ENCODE measurements at places on chromosomes 16 and 17.

- no peak for DNase-seq
Observed at GRCh38 chr17:69300222-69300621, 26.7 kb downstream of the ABCA5 start.

DNA sequence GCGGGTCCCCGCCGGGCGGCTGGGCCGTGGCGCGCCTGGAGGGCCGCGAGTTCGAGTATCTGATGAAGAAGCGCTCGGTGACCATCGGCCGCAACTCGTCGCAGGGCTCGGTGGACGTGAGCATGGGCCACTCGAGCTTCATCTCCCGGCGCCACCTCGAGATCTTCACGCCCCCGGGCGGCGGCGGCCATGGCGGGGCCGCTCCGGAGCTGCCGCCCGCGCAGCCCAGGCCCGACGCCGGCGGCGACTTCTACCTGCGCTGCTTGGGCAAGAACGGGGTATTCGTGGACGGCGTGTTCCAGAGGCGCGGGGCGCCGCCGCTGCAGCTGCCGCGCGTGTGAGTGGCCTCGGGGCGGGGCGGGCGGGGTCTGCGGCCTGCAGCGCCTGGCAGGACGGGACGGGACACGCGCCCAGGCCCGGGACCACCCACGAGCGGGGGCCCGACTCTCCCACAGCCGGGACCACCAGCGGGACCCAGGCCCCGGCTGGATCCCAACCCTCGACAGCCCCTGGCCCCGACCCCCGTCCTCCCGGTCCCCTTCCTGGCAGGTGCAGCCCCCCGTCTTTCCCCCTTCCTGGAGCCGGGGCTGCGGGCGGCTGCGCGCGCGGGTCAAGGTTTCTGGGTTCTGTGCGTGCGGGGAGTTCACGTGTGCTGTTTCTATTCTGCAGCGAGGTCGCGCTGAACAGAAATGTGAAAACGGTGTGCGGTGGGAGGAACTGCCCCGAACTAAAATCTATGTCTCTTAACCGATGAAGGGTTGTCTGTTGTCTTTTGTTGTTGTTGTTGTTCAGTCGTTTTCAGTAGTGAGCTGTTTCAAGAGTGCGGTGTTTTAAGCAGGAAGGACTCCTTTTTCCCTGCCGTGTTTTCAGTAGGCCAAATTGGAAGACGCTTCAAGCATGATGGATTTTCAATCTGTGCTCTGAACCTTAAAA is 705 bp downstream of the FOXK2 start:
- no peak for DNase-seq

DNA sequence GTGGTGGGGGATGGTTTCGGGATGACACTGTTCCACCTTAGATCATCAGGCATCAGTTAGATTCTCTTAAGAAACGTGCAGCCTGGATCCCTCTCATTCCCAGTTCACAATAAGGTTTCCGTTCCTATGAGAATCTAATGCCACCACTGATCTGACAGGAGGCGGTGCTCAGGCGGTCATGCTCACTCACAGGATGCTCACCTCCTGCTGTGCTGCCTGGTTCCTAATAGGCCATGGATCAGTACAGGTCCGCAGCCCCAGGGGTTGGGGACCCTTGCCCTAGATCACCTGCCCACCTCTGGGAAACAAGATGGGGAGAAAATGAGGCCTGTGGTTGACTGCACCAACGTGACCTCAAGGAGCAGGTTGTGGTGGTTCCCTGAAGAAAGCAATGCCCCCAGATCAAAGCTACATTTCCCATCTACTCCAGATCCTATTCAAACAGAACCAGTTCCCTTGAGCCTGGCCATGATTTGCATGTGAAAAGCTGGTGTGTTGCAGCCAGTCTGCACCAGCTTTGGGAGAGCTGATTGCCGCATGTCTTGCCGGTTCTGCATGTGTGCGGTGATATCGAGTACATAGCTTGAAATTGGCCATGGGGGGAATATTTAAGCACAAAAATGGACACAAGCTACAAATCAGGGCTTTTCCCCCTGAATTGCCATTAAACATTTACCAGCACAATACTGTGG is 183.2 kb upstream of the HSBP1 start:
- peak; percentile 20 for DNase-seq

- DNase-seq = no peak
Observed at GRCh38 chr17:55332296-55333041, 67.7 kb downstream of the HLF start.

DNA sequence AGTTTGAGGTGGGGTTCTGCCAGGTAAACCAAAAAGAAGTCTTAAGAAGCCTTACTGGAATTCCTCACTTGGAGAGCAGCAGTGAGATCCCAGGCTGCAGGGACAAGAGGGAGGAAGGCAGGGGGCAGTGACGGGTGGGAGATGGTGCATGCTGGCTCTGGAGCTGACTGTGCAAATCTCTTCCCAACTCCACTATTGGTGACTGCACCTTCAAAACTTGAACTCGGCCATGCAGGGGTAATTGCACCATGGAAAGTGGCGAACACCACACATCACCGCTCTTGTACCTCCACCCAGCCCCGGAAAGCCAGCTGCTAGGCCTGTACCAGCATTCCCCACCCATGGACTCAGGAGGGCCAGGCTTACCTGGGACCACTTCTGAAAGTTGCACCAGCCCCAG is 51.4 kb upstream of the CDR2 start:
- DNase-seq = no peak

DNA sequence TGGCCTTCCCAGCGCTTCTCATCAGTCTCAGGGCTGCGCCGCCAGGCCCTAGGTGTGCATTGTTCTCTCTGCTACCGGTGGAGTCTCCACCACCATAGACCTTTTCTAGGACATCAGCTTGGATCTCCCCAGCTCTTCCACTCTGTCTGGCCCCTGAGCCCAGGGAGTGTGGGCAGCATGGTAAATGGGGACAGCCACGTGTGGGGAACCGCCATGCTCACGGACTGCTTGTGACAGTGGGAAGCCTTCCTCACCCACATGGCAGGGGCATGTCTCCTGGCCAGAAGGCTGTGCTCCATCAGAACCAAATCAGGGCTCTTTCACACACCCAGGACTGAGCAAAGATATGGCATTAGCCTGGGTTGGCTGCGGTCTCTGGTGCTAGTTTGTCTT is 51.3 kb downstream of the TNFRSF13B start:
- no peak for DNase-seq

DNA sequence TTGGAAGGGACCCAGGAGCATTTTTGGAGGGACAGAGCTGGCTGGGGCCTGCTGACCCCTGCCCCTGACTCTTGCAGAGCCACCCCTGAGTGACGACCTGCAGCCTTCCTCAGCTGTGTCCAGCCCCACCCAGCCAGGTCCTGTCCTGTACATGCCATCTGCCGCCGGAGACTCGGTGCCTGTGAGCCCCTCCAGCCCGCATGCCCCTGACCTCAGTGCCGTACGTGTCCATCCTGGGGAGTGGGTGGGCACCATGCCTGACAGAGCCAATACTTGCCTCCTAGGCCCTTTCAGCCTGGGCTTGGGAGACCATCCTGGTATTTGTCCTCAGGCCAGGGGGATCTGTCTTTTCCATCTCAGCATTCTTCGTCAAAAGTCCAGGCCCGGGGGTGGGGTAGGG is 27.5 kb downstream of the UNC13D start:
- no peak for DNase-seq

DNA sequence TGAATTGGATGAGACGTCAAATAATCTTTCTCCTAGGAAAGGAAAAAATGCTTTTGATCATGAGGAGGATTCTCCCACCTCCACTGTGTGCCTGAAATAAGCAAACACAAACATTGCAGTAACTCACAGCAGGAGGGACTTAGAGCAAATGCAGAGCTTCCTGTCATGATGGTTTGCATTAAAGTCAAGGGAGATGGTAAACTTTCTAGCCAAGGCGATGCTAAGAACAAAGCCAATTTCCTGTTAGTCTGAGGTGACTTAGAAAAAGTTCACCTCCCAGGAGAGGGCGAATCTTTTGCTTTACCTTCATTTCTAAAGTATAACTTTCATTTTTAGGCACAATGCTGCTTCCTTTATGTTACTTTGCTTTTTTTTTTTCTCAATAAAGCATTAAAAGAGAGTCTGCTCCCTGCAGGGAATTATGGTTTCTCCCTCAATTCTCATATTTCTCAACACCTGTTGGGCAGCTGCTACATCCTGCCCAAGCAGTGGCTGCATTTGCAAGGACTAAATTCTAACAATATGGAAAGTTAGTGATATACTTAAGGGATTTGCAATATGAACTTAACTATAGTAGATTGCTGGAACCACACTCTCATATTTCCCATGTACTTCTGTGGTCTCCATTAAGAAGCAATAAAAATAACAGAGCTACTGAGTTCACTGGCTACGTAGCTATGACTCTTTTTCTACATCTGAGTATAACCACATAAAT is 175.6 kb downstream of the PCTP start:
- peak; percentile 68 for DNase-seq

GRCh38 chr17:45756266-45756991 is 27.7 kb upstream of the CRHR1 start:
- no peak for DNase-seq

DNA sequence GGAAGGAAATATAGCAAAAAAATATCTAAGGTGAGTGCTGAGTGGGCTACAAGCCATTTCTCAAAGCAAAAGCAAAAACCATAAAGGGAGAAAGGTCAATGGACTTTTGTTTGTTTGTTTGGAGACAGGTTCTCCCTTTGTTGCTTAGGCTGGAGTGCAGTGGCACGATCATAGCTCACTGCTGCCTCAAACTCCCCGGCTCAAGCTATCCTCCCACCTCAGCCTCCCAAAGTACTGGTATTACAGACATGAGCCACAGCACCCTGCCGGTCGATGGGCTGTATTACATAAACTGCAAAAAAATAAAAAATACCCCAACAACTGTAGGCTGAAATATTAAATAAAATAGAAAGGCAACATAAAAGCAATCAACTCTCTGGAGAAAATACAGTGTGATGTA is 3.5 kb upstream of the RBBP6 start:
- no peak for DNase-seq

DNA sequence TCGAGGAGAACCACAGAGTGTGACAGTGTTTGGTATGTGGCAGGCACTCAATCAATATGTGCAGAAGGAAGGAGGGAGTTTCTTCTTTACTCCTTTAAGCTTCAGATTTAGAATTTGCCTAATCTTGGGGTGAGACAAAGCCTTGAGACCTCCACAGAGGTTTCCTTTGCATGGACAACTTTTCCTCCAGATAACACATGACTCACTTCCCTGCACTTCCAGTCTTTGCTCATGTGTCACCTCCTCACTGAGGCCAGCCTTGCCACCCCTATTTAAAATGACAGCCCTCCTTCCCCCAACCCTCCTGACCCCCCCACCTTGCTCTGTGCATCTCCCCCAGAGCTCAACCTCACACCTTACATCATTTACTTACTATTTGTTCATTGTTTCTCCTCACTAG is 17.4 kb upstream of the NOS2 start:
- DNase-seq = no peak

- no peak for DNase-seq
Observed at GRCh38 chr17:45032174-45032541, 19.3 kb downstream of the DCAKD start.

- DNase-seq = no peak
Observed at GRCh38 chr17:73430165-73430680, 118.4 kb upstream of the CDC42EP4 start.

- DNase-seq = no peak
Observed at GRCh38 chr16:2498531-2499253, 15.1 kb upstream of the ATP6V0C start.

- no peak for DNase-seq
Observed at GRCh38 chr16:81636298-81636993, 142.6 kb upstream of the PLCG2 start.

DNA sequence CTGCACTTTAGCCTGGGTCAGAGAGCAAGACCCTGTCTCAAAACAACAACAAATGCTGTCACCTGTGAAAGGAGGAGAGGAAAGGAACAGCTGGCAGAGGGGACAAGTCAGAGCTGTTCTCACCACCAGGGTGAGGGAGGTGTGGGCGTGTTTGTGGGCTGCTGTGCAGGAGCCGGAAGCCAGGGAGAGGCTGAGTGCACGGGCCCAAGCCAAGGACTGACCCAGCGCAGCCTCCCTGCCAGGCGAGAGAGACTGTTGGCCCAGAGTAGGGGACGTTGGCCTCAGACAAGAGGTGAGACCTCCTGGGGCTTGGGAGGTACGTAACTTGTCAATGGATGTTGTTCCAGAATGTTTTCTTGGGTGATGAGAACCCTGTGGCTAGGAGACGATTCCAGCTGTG is 10.7 kb downstream of the SPNS2 start:
- DNase-seq = no peak

- no peak for DNase-seq
Observed at GRCh38 chr17:76408037-76408849, 23.8 kb downstream of the SPHK1 start.

- no peak for DNase-seq
Observed at GRCh38 chr16:70678121-70678897, 7.5 kb downstream of the MTSS2 start.

GRCh38 chr17:4721203-4722135 is 9.8 kb upstream of the MED11 start:
- DNase-seq = no peak

GRCh38 chr16:54812229-54812628 is 118.4 kb upstream of the IRX5 start:
- no peak for DNase-seq

GRCh38 chr17:59607061-59607460 is 12.6 kb upstream of the CLTC start:
- no peak for DNase-seq

- DNase-seq = no peak
Observed at GRCh38 chr16:47065766-47066688, 77.7 kb downstream of the NETO2 start.

GRCh38 chr16:80931801-80932707 is 74.6 kb downstream of the CMC2 start:
- peak; percentile 20 for DNase-seq

- DNase-seq = no peak
Observed at GRCh38 chr17:66002812-66003211, 189.1 kb downstream of the CEP112 start.

DNA sequence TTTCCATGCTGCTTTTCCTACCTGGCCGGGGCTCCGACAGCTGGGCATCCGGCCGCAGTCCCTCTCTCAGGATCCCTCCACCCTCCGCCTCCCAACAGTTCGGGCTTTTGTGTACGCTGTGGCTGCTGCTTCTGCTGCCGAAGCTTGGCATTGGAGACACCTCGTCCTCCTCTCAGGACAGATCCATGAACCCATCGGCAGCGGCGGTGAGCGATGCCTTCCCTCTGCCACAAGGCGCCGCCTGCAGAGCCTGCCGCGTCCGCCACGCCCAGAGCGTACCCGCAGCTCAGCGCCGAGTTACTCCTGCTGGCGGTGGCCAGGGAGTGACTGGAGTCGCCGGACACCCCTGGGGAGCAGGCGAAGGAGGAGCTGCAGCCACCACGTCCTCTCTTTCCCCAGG is 2032.8 kb downstream of the TP53TG3F start:
- no peak for DNase-seq

- DNase-seq = no peak
Observed at GRCh38 chr17:40497695-40498094, 3.7 kb downstream of the TNS4 start.

- no peak for DNase-seq
Observed at GRCh38 chr17:66793814-66794213, 41.1 kb upstream of the CACNG5 start.
